Temporal lobe (tissue), 4 donors: ENCODE measurements at places on chromosomes 12 and 14. TPM values are rescaled to one million over a fixed set of nuclear protein-coding genes. Genes with fewer than 3 reads are reported as not detected.

The FRMD6 gene
- 10.1 TPM for total RNA-seq

The PLXNC1 gene
- 74.3 TPM for total RNA-seq

The BMAL2 gene
- 23.4 TPM for total RNA-seq

The KRT6B gene
- total RNA-seq = 0.25 TPM

The GLIPR1L2 gene
- 1.7 TPM for total RNA-seq

The RFC5 gene
- 16.5 TPM for total RNA-seq

The GPATCH2L gene
- 63.7 TPM for total RNA-seq

The SMIM41 gene
- not detected for total RNA-seq
